ENCODE measurements at places on chromosomes 7 and 10. TPM values are rescaled to one million over a fixed set of nuclear protein-coding genes. Genes with fewer than 3 reads are reported as not detected.

Gene STRA8
- total RNA-seq = not detected

Gene LRRC18
- not detected for total RNA-seq

Gene FFAR4
- not detected for total RNA-seq

Gene PTPRN2
- 1.2 TPM for total RNA-seq

Gene FANK1
- total RNA-seq = 1.7 TPM

Gene RINT1
- total RNA-seq = 8.0 TPM

Gene STEAP4
- 2.1 TPM for total RNA-seq

Gene PIP
- not detected for total RNA-seq

Gene LIPJ
- total RNA-seq = not detected

Gene TMEM176A
- total RNA-seq = not detected

All from tracheal epithelial cell (primary cell).